ENCODE measurements at places on chromosomes 6 and 20.

- no peak for DNase-seq
Observed at GRCh38 chr6:156719395-156719719, 57.8 kb upstream of the ARID1B start.

DNA sequence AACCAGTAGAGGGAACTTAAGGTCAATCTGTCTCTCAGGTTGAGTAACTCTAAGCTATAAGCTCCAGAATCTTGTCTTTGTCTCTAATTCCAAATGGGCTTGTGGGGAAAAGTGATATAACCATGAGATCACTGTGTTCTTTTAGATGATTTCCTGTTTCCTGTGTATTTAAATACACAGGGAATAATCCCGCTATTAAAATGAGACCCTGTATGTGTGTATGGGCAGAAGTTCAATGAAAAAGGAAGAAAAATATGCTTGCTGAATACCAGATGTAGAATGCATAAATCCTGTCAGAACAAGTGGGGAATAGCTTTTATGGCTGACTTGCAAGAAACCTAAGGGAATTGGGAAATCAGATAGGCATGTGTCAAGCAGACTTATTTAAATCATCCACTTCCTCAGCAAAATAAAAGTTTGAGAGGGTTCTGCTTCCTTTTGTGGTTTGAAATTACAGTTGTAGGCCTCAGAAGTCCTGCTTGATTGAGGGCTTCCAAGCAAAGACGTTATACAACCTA lies 164.7 kb upstream of the PDE7B start:
- no peak for DNase-seq

GRCh38 chr20:37295001-37295400 lies 5.5 kb downstream of the MANBAL start:
- no peak for DNase-seq

DNA sequence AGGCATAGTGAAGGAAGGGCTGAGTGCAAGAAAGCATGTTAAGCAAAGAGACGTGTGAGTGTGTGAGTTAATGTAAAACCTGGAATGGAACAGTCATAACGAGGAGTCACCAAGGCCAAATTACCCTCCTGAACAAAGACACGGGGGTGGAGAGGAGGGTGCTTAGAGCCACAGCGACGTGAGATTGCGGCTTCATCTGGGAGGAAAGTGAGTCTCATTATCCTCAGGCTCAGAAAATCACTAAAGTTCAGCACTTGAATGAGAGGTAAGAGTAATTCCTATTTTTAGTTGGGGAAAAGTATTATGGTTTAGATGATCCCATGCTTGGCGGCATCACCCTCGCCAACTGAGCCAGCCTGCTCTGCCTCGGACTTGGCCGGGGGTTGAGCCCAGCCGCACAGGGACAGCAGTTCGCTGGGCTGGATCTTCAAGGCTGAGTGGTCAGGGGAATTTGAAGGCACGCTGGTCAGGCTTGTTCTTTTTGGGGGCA lies 136.6 kb downstream of the DTNBP1 start:
- DNase-seq, result no peak

GRCh38 chr6:128339635-128340450 lies 180.6 kb downstream of the PTPRK start:
- DNase-seq, result no peak

- peak; percentile 41 for DNase-seq
Observed at GRCh38 chr20:33444797-33445560, 1.4 kb upstream of the SNTA1 start.

- no peak for DNase-seq
Observed at GRCh38 chr6:5673019-5673790, 333.5 kb downstream of the NRN1 start.

DNA sequence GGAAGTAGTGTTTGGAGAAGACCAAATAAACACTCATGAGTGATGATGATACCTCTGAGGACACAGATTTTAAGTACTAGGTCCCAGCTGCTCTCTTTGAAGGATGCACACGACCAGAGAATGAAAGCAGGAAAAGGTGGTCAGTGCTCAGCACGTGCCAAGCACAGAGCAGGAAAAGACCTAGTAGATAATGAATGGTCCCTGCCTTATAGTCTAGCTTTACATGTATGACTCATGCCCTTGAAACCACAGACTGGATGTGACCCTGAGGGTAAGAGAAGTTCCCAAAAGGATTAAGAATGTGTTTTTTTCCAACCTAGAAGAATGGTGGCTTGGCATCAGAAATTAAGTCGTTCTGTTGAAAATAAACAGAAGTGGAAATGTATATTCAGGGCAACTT lies 2.8 kb upstream of the MC3R start:
- DNase-seq, result no peak

DNA sequence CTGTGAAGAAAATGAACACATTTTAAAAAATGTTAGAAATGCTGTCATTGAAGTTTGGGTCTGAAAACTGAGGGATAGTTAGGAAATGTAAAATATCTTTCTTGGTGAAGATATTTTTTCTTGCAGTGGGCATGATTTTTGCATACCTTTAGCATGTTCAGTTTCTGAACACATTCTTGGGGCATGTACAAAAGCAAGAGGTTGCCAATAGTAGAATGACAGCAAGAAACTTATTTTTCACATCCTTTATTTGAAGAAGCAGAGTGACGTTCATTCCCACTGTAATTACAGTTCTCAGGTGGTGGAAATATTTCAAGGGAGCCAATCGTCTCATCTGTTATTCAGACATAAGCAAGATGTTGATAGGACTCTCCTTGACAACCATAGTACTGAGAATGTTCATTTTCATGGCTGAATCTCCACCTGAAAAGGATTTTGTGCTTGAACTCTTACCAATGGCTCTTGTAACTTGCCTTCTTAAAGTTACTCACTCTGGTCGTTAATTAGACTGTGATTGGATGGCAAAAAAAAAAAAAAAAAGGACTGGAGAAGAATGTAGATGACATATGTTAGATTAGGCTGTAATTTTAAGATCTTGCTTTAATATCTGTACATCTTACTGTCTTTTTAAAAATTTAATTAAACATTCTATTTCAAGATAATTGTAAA lies 74.4 kb downstream of the DOK5 start:
- DNase-seq, result no peak

GRCh38 chr6:169158691-169159090 lies 95.0 kb downstream of the THBS2 start:
- DNase-seq, result no peak

GRCh38 chr6:170125456-170126300 lies 165.2 kb downstream of the DLL1 start:
- DNase-seq, result no peak

DNA sequence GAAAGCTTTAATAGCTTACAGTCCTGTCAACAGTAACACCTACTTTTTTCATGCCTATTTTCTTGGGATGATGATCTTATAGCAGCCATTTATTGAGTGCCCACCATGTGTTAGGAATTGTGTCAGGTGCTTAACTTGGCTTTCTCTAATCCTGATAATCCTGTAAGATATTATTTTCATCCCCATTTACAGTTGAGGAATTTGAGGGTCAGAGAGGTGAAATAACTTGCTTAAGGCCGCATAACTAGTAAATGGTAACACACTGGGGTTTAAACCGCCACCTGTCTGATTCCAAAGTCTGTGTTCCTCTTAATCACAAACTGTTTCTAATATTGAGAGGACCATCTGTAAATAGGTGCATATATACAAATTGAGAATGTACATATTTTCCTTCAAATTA lies 55.5 kb downstream of the NCOA3 start:
- no peak for DNase-seq

DNA sequence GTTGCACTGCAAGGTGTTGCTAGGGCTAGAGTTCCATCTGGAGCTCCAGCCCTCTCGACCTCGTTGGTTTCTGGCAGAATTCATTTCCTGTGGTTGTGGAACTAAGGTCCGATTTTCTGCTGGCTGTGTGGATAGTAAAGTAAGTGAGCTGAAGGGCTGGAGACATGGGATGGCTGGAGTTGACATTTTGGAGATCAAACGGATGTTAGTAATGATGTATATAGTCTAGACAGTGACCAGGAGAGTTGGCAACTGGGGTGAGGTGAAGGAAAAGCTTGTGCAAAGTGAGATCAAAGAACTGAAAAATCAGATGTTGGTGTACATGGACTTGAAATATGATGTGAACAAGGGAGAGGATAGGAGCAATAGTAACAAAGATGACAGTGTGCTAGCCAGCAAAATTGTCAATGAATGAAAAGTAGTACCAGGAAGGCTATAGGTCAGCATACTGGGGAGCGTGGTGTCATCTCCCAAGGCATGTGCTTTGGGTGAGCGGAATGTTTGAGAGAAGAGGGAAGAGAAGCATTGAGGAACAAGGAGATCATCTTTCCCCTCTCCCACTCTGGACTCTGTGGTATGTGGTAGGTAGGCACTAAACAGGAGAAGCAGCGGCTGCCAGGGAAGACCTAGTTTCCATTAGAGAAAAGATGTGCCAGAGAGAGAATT lies 7.8 kb downstream of the QRSL1 start:
- no peak for DNase-seq

- DNase-seq, result no peak
Observed at GRCh38 chr6:16737925-16738324, 23.3 kb downstream of the ATXN1 start.

DNA sequence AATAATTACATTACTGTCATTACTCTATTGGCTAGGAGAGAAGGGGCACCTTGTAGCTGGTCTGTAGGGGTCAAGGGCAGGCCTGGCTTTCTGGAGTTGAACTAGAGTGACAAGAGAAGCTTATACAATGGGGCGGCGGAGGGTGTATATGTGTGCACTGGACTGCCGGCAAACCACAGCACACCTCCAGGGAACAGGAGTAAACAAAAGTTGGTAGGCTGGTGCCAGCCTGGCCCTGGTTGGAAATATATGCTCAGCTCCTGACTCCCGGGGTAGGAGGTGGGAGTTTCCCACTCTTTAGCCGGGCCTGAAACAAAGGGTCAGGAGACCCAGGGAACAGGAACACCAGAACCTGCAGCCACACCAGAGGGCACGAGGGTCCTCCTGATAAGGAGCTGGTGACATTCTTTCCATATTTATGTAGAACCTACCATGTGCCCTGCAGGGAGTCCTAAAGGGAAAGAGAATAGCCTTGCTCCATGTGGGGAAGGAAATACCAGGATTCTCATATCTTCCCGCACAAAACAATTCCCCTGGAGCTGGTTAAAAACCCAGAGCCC lies 5.1 kb downstream of the C6orf132 start:
- no peak for DNase-seq

- DNase-seq, result no peak
Observed at GRCh38 chr6:43311666-43312065, 3.0 kb upstream of the CRIP3 start.

DNA sequence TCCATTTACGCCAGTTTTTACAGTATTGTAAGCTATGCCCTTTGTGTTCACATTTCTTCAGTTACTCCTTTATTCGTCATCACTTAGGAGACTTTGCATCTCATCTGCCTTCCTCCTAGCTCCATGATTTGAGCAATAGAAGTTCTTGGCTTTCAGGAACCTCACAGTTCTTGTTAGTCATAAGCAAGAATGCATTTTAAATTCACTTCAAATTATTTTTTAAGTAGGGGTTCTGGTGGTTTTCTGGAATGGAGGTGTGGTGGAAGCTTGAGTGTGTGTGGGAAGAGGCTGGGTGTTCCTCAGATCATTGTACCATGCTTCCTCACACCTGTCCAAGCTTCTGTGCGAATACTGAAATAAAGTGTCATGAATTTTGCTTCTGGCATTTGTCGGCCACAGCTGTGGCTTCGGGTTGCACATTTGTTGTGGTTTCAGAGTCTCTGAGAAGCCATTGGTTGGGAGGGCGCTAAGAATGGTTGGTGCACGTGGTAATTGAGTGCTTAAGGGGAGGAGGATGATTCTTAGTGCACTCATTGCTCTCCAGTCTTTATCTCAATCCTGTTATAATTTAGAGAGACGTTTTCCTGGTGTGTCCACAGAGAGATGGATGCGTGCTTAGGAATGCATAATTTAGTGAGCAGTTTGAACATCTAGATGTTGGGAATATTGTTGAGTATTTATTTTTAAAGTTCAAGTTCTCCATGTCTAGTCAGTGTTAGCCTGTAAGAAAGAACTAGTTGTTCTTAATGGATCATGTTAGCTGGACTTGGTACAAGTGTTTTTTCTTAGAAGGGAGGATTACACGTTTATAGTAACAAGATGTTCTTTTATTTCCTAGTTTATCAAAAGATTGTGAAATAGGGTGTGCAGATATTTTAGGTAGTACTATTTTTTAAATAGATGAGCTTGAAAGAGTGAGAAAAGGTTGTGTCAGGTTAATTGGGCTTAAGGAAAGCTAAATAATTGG lies 31.9 kb downstream of the FOXO3 start:
- DNase-seq, result peak; percentile 66

GRCh38 chr20:20195021-20195705 lies 142.8 kb downstream of the CFAP61 start:
- DNase-seq, result no peak

DNA sequence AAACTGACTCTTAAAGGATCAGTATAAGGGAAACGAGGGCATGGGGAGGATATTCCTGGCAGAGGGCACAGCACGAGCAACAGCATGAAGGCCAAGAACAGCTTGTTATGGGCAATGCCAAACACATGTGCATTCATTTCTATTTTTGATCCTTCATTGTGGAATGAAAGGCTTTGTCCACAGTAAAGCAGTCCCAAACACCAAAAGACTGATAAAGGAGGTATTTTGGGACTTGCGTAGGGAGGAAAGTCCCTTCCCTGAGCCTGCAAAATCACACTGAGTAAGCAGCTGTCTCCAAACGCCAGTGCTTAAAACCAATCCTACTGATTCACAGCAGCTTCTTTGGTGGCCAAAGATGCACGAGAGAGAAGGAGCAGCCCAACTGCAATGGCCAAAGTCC lies 138.2 kb downstream of the UNC5CL start:
- no peak for DNase-seq

- DNase-seq, result no peak
Observed at GRCh38 chr6:150451807-150452427, 83.1 kb downstream of the IYD start.

Data from CD4-positive, alpha-beta T cell treated with Interleukin-17A for 1 hour (primary cell).